ENCODE measurements at places on chromosomes 7 and 10. TPM values are rescaled to one million over a fixed set of nuclear protein-coding genes. Genes with fewer than 3 reads are reported as not detected.

CYP26A1 gene
- not detected for total RNA-seq

LMOD2 gene
- 125 TPM for total RNA-seq

MOGAT3 gene
- not detected for total RNA-seq

DNA sequence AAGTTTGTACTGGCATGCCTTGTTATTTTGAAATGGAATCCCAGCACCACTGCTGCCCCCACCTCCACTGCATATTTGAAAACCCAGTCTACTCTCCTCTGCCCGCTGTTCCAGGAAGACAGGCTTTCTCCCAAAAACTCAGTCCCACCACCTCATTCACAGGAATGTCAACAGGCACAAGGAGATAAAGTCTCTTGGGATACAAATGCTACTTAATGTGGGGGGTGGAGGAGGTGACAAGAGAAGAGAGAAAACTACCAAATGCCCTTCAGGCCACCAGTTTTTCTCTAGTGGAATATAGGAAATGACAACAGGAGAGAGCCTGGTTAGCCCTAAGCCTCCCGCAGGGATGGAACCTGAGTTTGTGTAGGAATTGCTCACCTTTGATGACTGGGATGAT, 1.0 kb upstream of the COL13A1 start:
- no peak for DNase-seq

DNA sequence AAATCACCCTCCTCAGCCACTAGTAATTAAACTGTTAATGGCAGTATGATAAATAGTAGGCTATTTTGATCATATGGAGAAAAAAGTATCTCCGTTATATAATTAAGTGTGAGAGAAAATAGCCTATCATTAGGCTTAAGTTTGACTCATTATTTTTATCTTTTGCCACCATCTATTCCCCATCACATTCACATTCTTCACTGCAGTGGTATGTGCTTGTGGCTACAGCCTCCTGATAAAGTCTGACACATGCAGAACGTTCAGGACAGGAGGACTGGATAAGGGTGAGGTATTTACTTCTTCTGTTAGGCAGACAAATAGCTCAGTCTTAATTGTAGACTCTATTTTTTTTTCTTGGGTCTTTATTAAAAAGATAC, 5.8 kb downstream of the NEBL start:
- no peak for DNase-seq

Data from myocyte (in vitro differentiated cells).